ENCODE measurements at places on chromosomes 2 and 18.

DNA sequence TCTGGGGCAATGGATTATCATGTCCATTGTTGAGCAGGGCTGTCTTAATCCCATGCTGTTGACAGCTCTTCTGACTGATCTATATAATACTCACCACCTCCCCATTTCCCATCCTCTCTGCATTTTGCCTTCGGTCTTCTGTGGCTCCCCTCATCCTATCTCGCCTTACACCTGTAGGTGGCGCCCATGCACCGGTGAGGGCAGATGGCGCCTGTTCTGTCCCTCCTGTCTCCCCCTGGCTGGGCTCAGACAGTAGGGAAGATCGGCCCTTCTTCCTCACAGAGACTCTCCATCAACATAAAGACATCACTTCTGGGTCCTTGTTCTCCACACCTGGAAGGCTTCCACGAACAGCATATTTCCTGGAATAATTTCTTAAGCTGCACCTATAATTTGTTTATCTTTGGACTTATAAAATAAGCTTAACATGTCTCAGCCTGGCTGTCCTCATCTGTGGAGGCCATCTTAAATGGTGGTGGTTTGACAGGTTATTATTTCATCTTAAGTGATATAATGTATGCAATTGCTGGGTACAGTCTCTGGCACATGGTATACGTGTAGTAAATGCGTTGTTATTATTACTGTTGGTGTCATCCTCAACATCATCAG lies 10.9 kb upstream of the CDH20 start:
- no peak for DNase-seq
- H3K4me1 ChIP-seq = no peaks in the 10 kb centered on the region
- H3K27ac ChIP-seq = no peak overlapping the region
- no peak overlapping the region for H3K4me3 ChIP-seq

GRCh38 chr2:46518861-46519260 lies 39.5 kb downstream of the TMEM247 start:
- peaks cover 9% of the 10 kb centered on the region for H3K4me1 ChIP-seq
- no peak for DNase-seq
- H3K36me3 ChIP-seq = no peaks in the 10 kb centered on the region
- no peak overlapping the region for H3K27ac ChIP-seq
- H3K4me3 ChIP-seq = no peak overlapping the region

- H3K4me1 ChIP-seq = no peaks in the 10 kb centered on the region
- peak; percentile 18 for DNase-seq
- no peak overlapping the region for H3K27ac ChIP-seq
- H3K36me3 ChIP-seq = no peaks in the 10 kb centered on the region
Measured at GRCh38 chr18:79545736-79546171, 133.8 kb upstream of the CTDP1 start.

- H3K27ac ChIP-seq = no peak overlapping the region
- peaks cover 5% of the 10 kb centered on the region for H3K36me3 ChIP-seq
- no peaks in the 10 kb centered on the region for H3K4me1 ChIP-seq
- no peaks in the 10 kb centered on the region for H3K27me3 ChIP-seq
- H3K4me3 ChIP-seq = no peak overlapping the region
- DNase-seq = no peak
Measured at GRCh38 chr2:233546774-233547173, 19.8 kb downstream of the USP40 start.

DNA sequence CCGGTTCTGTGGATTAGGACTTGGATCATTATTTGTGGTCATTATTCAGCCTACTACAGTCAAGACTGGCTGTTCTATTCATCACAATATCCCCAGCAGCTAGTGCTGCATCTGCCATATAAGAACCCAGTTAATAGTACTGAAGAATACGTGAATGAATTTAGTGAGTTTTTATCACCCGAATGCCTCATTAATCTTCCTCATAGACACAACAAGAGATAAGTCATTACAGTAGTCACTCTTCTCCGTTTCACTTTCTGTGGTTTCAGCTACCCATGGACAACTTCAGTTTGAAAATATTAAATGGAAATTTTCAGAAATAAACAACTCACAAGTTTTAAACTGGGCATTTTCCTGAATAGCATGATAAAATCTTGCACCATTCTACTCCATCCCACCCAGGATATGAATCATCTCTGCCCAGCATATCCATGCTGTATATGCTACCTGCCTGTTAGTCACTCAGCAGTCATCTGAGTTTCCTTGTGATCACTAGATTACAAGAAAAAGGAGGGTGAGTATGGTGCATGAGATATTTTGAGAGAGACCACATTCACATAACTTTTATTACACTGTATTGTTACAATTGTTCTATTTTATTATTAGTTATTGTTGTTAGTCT lies 363.7 kb upstream of the CHAC2 start:
- no peaks in the 10 kb centered on the region for H3K36me3 ChIP-seq
- H3K4me3 ChIP-seq = no peak overlapping the region
- DNase-seq = no peak
- peaks cover 2% of the 10 kb centered on the region for H3K27me3 ChIP-seq
- H3K27ac ChIP-seq = no peak overlapping the region

- no peaks in the 10 kb centered on the region for H3K27me3 ChIP-seq
- H3K36me3 ChIP-seq = no peaks in the 10 kb centered on the region
- DNase-seq = no peak
- H3K27ac ChIP-seq = no peak overlapping the region
- H3K4me3 ChIP-seq = no peak overlapping the region
Measured at GRCh38 chr18:14933049-14933851, 185.3 kb downstream of the ANKRD30B start.

DNA sequence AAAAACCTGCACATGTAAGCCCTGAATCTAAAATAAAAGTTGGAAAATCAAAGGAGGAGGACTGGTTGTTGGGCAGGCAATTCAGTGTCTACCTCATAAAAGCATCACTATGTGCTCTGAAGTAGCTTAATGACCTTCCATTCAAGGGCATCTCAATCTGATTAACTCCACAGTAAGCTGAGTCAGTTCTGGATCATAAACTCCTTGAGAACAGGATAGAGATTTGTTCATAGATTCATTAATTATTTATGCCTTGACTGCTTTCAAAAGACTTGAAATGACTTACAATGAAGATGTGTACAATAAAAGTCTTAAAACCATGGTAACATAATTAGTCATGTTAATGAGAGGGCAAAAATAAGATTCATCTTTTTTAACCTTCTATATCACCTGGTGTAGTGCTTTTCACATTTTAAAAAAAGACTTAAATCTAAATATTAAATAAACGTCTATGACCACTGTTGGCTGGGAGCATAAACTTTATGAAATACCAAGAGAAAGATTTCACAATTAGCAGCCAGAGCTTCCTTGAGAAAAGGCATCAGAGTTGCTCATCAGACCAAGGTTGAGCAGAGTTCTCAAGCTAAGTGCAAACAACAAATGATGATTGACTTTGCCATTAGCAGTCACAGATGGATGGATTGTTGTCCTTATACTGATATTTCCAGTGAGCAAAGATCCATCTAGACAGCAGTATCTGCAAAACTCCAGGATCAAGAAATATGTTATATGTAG lies 237.3 kb upstream of the THUMPD2 start:
- no peaks in the 10 kb centered on the region for H3K4me1 ChIP-seq
- H3K27me3 ChIP-seq = no peaks in the 10 kb centered on the region
- no peak overlapping the region for H3K27ac ChIP-seq
- H3K36me3 ChIP-seq = no peaks in the 10 kb centered on the region

GRCh38 chr2:186058614-186059013 lies 320.0 kb downstream of the FSIP2 start:
- H3K36me3 ChIP-seq = no peaks in the 10 kb centered on the region
- H3K27me3 ChIP-seq = no peaks in the 10 kb centered on the region
- no peak overlapping the region for H3K4me3 ChIP-seq
- peaks cover 16% of the 10 kb centered on the region for H3K4me1 ChIP-seq
- peak overlapping the region; percentile 19 for H3K27ac ChIP-seq

GRCh38 chr2:40093021-40093675 lies 314.1 kb upstream of the THUMPD2 start:
- H3K27ac ChIP-seq = no peak overlapping the region
- H3K27me3 ChIP-seq = no peaks in the 10 kb centered on the region
- no peak overlapping the region for H3K4me3 ChIP-seq
- DNase-seq = no peak
- H3K4me1 ChIP-seq = no peaks in the 10 kb centered on the region

DNA sequence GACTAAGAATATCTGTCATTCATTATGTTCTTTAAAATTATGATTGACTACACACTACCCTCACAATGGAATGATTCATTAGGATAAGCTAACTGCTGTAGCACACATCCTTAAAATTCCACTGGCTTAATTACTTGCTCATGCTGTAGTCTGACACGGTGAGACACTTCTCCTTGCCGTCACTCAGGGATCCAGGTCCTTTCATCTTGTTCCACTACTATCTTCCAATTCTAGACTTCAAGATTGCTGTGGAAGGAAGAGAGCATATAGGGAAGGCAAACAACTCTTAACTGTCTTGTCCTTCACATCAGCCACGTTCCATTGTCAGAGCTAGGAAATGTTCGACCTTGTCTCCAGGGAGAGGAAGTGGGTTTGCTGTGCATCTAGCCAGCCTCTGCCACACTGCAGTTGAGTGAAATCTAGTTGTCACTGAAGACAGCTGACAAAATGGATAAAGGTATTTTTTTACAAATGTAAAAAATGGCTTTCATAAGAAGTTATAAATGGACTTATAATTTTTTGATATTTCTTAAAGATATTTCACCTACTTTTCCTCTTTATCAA lies 30.1 kb downstream of the GREB1L start:
- no peaks in the 10 kb centered on the region for H3K27me3 ChIP-seq
- no peaks in the 10 kb centered on the region for H3K36me3 ChIP-seq
- DNase-seq = no peak
- no peaks in the 10 kb centered on the region for H3K4me1 ChIP-seq
- no peak overlapping the region for H3K27ac ChIP-seq
- no peak overlapping the region for H3K4me3 ChIP-seq

GRCh38 chr18:48752478-48752877 lies 198.3 kb downstream of the SMAD7 start:
- H3K36me3 ChIP-seq = no peaks in the 10 kb centered on the region
- H3K27me3 ChIP-seq = no peaks in the 10 kb centered on the region
- H3K4me1 ChIP-seq = peaks cover 21% of the 10 kb centered on the region
- H3K27ac ChIP-seq = no peak overlapping the region
- H3K4me3 ChIP-seq = no peak overlapping the region
- DNase-seq = no peak
